ENCODE measurements at places on chromosomes 2 and 18.

GRCh38 chr2:237956402-237956736 is 10.4 kb upstream of the UBE2F start:
- DNase-seq = no peak

- DNase-seq = no peak
Observed at GRCh38 chr2:70981866-70982810, 3.7 kb downstream of the ANKRD53 start.

GRCh38 chr2:11304476-11304875 is 40.0 kb downstream of the ROCK2 start:
- DNase-seq = no peak

DNA sequence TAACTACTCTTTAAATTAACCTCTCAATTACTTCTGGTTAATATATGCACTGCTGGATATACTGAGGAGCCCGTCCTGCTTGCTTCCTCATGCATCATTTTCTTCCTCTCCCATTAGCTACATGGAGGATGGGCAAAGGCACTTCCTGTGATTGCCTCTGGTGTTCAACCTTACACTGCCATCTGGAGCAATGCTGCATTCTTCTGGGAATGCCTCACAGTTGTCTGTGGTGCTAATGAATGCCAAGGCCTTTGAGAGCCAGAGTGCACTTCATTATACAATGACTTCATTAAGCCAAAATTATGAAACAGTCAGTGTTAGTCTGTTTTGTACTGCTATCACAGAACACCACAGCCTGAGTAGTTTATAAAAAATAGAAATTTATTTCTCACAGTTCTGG is 134.8 kb upstream of the DOCK10 start:
- DNase-seq = no peak

GRCh38 chr2:72694715-72695496 is 130.9 kb downstream of the EXOC6B start:
- DNase-seq = peak; percentile 37

DNA sequence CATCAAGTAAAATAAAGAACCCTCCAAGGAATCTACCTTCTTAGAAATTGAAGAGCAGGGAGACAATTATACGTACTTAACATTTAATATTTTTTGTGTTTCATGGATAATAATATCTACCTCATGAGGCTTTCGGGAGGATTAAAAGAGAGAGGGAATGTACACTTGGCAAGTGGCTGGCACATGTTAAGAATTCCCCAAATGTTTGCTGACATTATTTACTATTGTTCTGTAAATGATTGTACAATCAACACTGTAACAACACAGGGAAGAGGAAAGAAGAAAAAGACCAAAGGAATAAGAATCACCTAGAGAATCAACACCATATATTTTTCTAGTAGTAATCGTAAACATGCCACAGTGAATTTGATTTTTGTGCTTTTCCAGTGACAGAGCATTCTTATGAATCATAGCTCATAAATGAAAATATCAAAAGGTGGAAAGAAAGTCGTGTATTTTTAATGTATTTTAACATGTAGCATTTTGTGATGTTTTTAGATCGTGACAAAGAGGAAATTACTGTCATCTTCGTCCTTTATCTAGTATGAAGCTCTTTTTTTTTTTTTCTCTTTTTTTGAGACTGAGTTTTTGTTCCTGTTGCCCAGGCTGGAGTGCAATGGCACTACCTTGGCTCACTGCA is 67.3 kb downstream of the B3GNT2 start:
- DNase-seq = no peak

GRCh38 chr2:238558456-238559099 is 131.9 kb downstream of the ASB1 start:
- no peak for DNase-seq

GRCh38 chr18:3704556-3705344 is 254.8 kb downstream of the TGIF1 start:
- DNase-seq = no peak

- DNase-seq = no peak
Observed at GRCh38 chr2:191195021-191195420, 44.2 kb upstream of the STAT4 start.

DNA sequence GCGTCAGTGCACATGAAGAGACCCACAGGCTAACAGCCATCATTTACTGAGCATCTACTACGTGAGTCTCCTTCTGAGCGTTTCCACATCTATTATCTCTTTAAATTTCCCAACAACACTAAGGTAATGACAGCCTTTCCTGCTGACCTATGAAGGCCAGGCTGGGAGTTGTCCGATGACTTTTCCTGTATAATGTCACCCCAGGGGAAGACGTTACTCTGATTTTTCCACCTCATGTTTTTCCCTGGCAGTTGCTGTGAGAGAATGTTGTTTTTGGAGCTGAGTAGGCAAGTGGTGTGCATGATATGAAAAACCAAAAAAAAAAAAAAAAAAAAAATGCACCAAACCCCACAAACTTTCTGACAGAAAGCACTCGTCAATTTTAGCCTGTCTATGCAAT is 207.6 kb downstream of the SLC8A1 start:
- DNase-seq = no peak

DNA sequence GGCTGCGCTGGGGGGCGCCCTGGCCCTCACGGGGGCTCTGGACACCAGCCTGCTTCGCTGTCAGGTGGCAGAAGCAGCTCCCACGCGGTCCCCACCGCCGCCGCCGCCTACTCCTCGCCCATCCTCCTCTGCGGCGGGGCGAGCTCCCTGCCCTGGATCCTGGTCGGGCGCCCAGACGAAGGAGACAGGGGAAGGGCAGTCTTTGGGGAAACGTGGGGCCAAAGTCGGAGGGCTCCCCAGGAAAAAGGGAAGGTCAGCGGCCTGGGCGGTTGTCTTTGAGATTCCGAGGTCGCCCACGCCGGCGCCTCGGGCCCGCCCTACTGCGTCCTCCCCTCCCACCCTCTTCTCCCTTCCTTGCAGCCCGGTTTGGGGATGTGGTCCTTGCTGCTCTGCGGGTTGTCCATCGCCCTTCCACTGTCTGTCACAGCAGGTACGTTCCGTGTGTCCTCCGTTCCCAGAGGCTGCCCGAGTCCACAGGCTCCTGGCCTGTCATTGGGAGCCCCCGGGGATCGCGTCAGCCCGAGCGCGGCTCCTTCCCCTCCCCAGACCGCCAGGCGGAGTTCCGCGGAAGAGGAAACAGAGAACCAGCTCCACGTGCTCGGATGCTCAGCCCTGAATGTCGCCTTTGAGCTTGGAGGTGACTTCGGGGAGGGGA is 800 bp downstream of the IL1RL2 start:
- DNase-seq = no peak

GRCh38 chr2:8987410-8987809 is 16.1 kb downstream of the MBOAT2 start:
- DNase-seq = no peak

GRCh38 chr2:5937851-5938565 is 245.8 kb downstream of the SOX11 start:
- no peak for DNase-seq

- no peak for DNase-seq
Observed at GRCh38 chr2:206562375-206562774, 79.9 kb upstream of the FAM237A start.

GRCh38 chr2:179422037-179422643 is 157.5 kb upstream of the SESTD1 start:
- peak; percentile 63 for DNase-seq

- DNase-seq = no peak
Observed at GRCh38 chr18:78239090-78239457, 740.5 kb upstream of the SALL3 start.

DNA sequence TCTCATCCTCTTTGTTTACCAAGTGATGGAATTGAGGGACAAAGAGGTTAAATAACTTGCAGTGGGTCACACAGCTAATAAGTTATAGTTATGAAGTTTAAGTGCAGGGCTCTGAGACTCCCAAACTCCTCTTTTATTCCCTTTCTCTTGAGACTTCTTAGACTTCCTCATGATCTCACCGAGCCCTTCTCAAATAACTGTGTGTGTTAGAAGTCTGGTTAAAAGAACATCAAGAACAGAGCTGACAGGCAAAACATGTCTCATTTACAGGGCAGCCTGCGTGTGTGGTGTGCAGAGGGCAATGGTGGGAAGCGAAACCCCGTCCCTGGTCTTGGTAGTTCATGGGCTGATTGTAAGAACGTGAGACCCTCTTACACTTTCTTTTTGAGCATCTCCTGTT is 368.0 kb downstream of the SLC4A3 start:
- DNase-seq = no peak

DNA sequence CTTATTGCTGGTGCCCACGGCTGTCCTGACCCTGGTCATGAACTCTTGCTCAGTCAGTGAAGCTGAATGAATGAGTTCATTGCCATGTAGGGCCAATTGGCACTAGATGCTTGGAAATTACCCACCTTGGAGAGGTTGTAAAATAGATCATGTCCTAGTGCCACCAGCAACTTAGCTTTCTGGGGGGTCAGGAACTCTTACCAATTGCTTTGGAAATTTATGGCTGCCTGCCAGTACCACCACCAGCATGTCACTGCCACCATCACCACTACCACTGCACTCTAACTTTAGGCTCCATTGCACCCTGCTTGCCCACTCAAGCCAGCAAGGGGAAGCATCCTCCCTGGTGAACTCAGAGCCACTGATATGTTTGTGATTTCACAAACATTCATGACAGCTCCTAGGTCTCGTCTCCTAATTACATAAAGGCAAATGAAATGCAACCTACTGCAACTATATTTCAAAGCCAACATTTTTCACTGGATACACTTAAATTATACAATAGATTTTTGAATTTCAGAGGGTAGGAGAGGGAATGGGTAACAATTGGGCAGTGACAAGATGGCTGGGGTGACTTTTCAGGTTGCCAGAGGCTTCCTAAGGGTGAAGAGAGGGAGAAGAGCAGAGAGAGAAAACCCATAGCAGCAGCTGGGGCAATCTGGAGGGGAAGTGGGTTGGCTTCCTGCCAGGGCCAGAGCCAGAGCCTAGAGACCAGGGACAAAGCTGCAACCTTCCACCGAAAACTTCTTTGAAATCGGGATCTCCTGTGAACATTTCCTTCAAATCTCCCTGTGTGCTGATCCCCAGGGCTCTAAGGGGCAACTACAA is 3.5 kb upstream of the EMILIN1 start:
- no peak for DNase-seq

DNA sequence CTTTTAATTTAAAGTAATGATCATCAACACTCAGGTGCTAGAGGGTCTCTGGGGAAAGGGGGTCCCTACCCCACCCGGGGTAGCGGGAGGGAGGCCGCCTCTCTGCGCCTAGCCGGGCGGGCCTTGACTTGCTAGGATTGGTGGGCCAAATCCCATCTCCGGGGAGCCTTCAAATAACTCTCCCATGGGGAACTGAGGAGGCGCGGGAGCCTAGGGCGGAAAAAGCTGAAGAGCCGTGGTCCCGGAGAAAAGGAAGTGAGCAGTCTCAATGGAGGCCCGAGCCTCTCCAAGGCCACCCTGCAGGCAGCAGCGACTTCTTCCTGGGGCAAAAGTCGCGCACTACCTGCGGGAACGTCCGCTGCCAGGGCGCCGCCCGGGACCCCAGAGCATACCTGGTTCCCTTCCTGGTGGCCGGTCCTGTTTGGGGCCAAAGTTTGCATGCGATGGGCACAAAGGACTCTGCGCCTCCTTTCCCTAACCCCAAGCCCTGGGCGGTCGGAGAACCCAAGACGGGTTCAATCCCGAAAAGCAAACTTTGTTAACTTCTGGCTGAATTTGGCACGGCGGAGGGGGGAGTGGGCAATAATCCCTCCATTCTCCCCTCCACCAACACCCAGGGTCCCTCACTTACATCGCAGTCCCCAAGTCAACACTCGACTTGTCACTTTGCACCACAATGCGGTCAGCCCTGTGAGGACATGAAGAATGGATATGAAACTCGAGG is 13.6 kb downstream of the EN1 start:
- no peak for DNase-seq

DNA sequence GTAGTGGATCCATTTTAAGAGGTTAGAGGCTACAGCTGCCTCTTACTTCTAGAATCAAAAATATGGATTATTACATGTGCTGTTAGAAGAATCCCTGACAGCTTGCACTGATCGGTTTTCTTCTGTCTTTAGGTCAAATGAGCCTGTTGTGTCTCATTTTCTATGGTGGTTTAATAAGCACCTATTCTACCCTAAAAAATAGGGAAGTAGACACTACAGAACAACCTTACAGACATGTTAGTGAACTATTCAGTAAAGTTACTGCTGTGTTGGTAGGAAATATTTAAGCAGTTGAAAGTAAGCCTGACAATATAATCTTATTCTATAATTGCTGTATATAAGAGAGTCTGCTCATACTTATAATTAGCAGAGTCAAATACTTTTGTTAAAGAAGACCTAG is 168.5 kb upstream of the NOSTRIN start:
- no peak for DNase-seq

DNA sequence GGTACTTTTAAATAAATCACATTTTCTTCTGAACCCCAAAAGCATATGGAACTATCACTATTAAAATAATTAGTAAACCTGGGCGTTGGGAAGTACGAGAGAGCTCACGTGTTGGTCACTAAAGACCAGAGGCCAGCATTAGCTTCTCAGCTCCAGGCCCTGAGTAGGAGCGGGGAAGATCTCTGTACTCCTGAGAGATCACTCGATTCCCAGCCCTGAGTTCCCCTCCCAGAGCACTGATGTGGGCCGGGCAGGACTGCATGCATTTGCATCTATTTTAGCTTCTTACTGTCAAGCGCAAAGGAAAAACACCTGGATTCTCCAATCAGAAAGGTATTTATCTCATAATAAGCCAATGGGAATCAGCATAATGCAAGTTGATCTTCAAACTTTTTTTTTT is 6.2 kb downstream of the PXDN start:
- DNase-seq = no peak

DNA sequence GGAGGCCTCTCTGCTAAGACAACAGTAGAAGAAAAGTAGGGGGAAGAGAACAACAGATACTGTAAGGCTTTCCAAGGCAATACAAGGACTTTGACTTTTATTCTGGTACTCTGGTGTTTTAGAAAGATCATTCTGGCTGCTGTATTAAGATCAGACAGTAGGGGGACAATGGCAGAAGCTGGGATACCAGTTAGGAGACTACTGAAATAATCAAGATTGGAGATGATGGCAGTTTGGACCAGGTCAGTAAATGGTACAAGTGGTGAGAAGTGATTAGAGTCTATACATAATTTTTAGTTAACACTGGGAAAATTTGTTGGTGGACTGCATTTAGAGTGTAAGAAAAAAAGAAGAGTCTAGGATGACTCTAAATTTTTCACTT is 139.7 kb downstream of the ROCK1 start:
- peak; percentile 25 for DNase-seq

DNA sequence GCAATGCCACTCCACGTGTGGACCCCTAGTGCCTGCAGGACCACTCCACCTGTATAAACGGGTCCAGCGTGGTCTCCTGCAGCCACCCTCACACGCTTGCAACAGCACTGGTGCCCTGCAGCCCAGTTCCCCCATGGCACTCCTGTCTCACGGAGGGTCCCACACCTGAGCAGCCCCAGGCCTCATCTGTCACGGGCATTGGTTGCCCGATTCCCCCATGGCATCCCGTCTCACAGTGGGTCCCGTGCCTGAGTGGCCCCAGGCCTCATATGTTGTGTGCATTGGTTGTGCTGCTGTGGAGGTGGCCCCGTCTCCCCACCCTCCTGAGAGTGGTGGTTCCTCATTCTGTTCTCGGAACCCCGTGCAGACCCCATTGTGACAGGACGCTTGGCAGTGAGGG is 43.4 kb downstream of the CTDP1 start:
- no peak for DNase-seq

All from K562 (cell line).